NCI-H748 treated with DMSO at 0.1 percent for 48 hours (cell line): ENCODE measurements at places on chromosomes 5 and 9.
A peak's percentile ranks its signal among the peaks of the same experiment; 100 is the strongest.

- DNase-seq: no peak
Measured at GRCh38 chr5:53545744-53546143, 14.7 kb upstream of the NDUFS4 start.

GRCh38 chr5:169651526-169651925, 14.5 kb downstream of the DOCK2 start:
- DNase-seq: no peak

DNA sequence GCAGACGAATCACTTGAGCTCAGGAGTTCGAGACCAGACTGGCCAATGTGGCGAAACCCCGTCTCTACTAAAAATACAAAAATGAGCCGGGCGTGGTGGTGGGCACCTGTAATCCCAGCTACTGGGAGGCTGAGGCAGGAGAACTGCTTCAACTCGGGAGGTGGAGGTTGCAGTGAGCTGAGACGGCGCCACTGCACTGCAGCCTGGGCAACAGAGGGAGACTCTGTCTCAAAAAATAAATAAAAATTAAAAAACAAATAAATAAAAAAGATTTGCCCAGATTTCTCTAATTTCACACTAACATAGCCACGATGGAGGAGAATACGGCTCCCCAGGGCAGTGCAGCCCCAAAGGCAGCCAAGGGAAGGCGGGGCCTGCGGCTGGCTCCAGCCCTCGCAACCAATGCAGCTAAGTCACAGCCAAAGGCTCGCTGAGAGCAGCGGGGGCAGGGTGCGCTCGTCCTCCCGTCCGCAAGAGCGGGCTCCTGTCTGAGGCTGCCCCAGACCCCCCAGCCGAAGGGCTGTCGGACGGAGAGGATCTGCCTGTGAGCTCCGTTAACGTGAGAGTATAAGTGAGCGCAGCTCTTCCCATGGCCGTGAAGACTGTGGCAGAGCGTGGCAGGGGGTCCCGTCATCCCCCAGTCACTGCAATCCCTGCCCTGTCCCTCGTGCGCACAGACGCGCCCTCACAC, 43.5 kb downstream of the SLC12A7 start:
- no peak for DNase-seq

DNA sequence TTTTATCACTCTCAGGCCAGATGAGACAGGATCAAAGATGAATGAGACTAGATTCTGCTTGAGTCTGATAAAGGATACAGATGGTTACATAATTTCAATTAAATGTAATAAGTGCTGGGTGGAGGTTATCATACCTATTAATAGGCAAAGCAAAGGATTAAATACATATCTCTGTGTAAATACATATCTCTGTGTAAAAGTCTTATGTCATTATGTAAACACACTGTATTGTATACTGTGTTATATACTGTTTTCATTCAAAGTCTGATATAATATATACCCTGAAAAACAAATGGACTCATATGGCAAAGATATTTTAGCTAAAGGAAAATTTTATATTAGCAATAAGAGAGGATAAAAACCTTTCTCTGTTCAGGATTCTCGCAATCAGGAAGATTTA, 605.8 kb upstream of the PTGER4 start:
- peak; percentile 31 for DNase-seq

DNA sequence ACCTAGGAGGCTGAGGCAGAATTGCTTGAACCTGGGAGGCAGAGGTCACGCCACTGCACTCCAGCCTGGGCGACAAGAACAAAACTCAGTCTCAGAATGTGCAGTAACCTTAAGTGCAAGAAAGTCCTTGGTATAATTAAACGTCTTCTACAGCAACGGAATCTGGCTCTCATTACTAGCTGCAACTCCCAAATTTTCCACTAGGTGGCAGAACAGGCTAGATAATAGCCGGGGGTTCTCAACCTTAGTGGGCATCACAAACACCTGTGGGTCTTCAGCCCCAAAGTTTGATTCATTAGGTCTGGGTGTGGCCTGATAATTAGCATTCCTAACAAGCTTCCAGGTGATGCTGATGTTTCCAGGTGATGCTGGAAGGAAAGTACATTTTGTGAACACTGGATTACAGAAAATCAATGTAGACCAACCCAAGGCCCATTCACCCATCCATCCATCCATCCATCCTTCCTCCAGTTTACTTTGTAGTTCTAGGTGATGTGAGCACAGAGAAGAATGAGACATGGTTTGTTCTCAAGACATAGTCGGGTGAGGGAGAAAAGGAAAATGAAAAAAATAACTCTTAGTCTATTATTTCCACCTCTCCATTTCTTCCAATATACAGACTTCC, 37.3 kb downstream of the FBXW2 start:
- peak; percentile 39 for DNase-seq

DNA sequence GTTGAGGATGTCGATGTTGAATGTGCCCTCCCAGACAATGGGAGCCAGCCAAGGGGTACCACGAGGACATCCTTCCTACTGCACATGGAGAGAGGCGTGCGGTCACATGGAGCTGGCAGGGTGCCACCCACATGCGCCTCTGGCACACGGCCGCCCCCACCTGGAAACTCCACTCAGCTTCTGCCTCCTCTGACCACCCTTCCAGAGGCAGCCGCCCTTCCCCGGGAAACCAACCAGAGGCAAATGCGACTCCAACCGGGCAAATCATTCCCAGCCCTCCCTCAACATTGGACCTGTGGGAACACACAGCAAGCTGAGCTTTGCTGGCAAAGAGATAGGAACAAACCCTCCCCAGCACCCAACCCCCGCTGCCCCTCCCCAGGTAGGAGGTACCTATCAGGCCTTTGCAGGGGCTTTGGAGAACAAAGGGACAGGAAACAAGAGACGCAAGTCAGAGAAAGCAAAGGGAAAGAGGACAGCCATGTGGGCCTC, 17.5 kb downstream of the ABO start:
- DNase-seq: no peak

DNA sequence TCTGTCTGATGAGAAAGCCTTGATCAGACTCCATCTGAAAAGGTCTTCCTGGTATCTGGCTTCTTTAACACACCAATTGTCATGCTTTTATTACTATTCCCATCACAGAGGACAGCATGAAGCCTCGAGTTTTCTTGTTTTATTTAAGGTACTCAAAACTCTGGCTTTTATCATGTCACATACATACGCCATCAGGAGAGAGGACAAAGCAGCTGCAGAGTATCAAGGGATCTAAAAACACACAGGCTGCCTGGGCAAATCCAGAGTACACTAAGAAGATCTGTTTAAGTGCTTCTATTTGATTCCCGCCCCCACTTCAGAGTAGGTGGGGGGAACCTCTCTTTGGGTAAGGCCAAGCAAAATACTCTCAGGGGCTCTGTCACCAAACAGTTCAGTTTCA, 277.2 kb downstream of the SPOCK1 start:
- no peak for DNase-seq

GRCh38 chr9:125558453-125559092, 148.4 kb downstream of the MAPKAP1 start:
- peak; percentile 52 for DNase-seq

DNA sequence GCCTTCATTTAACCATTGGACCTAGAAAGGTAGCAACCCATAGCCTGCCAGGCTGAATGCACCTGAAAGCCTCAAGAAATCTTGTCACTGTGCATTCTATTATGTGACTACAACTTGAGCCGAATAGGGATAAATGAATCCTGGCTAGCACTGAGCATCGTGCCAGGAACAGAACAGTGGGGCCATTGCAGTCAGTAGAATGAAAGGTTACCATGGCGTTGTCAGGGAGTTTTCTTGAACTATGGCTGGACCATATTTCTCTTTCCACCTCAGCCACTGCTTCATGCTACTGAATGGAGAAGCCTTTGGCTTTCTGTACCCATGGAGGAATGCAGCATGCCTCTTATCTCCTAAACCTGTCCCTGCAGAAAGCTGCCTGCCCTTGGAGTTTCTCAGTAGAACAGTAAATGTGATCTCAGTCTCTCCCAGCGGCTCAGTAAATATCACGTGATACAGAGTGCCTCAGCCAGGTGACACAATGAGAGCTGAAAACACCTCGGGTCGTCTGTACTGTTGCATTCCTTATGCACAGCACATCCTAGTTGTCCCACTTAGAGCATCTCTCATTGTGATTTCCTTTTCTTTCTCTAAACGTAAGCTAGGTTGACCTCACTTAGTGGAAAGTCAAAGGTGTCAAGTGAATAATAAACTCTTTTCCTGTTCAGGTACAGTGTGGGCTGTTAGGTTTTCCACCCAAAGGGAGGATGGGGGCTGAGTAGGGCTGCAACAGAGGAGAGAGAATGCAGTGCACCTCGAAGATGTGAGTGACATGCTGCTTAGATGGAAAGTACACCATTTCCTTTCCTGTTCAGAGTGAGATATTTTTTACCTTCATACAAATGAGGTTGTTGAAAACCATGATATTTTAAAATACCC, 115.3 kb downstream of the MACIR start:
- DNase-seq: peak; percentile 20

GRCh38 chr9:121156263-121156731, 45.4 kb downstream of the RAB14 start:
- DNase-seq: no peak

GRCh38 chr5:116703941-116704340, 129.3 kb upstream of the SEMA6A start:
- no peak for DNase-seq

GRCh38 chr5:172743112-172743959, 27.7 kb downstream of the DUSP1 start:
- no peak for DNase-seq

- no peak for DNase-seq
Measured at GRCh38 chr5:150210644-150211043, 20.8 kb downstream of the SLC6A7 start.

- peak; percentile 11 for DNase-seq
Measured at GRCh38 chr9:109010746-109011145, 2.6 kb downstream of the CTNNAL1 start.

DNA sequence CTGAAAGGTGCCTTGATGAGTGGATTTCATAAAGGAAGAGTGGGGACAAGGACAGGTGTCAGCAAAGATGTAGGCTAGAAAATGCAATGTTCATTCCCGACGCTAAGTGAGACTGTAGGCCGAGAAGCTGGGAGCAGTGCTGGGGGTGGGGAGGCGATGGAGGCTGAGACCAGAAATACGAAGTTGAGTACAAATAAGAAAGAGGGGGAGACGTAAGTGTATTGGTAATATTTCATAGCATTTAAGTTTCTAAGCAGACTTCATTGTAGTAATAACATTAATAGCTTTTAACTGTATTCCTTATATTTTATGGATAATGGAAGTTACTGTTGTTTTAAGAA, 11.0 kb downstream of the TRIP13 start:
- DNase-seq: no peak

- no peak for DNase-seq
Measured at GRCh38 chr9:20092561-20092960, 303.7 kb upstream of the SLC24A2 start.

DNA sequence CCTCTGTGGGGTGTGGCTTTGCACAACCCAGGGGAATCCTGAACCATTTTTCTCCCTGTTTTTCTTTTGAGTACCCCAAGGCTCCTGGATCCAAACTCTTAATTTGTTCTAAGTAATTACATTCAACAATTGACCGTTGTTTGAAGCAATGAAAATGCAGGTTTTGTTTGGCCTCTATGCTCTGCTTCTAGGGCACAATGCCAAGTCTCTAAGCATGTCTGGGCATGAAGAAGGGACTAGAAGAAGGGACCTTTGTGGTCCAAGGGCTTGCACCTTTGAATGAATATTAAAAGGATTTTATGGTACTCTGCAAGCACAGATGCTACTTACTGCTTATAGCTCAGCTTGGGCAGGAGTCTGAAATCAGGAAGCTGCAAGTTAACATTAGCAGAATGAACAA, 6.6 kb upstream of the ENC1 start:
- peak; percentile 94 for DNase-seq

DNA sequence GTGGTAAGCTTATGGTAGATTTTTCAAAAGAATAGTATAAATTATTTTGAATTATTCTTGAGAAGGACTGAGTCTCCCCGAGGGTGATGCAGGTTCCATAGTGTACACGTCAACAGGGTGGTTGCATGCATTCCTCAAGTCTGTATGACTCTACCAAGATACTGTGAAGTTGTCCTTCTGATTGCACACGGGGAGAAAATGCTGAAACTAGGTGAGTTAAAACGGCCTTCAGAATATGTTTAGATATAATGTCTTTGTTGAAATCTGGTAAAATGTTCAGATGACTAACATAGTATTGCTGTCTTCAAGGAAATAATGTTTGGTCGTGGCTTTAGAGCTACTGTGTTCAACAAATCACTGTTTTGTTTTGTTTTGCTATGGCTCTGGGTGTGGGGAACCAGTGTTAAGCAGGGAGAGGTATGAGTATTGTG, 22.4 kb upstream of the TNFAIP8 start:
- no peak for DNase-seq

DNA sequence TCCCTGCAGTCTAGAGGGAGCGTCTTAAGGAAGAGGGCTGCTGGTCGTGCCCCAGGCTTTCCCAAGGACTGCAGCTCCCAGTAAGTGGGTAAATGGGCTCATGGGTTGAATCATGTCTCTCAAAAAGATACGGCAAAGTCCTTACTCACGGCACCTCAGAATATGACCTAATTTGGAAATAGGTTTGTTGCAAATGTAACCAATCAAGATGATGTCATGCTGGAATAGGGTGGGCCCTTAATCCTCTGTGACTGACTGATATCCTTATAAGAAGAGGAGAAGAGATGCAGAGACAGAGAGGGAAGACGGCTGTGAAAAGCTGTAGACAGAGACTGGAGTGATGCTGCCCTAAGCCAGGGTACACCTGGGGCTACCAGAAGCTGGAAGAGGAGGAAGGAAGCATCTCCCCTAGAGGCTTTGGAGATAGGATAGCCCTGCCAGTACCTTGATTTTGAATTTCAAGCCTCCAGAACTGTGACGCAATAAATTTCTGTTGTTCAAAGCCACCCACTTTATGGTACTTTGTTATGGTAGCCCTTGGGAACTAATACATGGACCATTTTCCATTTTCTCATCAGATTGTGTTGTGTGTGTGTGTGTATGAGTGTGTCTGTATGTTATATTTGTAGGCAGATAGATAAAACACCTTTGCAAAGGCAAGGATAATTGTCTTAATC, 15.0 kb downstream of the GALNT10 start:
- DNase-seq: no peak

DNA sequence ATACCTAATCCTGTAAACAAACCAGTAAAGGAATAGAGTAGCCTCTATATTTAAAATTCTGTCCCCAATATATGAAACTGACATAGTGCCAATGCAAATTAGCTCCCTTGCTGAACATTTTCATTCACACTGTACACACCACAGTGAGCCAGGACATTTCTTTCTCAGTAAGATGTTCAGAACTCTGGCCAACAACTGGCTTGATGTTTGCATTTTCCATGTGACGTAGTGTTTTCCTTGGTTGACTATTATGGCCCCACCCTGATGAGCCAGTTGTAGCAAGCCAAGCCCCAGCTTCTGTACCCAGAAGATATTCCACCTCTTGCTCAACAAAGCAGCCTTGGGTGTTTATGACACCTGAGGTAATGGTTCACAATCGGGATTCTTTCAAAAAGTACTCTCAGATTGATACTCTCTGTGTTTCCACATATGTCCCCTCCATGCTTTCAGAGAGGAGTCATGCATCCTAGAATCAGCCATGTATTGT, 17.7 kb upstream of the ANXA1 start:
- no peak for DNase-seq
